Panc1 (cell line): ENCODE measurements at places on chromosomes 1 and 21. TPM values are rescaled to one million over a fixed set of nuclear protein-coding genes. Genes with fewer than 3 reads are reported as not detected.

DNA sequence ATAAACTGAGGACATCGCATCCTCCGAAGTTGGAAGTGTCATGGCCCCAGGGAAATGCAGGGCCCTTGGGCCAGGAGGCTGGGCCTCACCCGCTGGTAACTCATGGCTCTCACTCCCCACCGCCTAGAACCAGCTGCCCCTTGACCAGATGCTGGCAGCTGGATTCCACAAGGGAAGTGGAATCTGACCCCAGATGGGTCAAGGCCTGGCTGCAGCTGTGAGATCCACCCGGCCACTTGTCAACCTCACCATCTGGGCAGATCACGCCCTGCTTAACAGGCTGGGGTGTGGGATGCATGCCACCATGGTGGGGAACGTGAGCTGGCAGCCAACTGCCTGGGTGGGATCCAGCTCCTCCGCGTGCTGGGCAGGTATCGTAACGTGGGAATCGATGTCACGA, 25.5 kb downstream of the KCNAB2 start:
- no peak for DNase-seq

Gene S100A7A
- total RNA-seq = not detected

DNA sequence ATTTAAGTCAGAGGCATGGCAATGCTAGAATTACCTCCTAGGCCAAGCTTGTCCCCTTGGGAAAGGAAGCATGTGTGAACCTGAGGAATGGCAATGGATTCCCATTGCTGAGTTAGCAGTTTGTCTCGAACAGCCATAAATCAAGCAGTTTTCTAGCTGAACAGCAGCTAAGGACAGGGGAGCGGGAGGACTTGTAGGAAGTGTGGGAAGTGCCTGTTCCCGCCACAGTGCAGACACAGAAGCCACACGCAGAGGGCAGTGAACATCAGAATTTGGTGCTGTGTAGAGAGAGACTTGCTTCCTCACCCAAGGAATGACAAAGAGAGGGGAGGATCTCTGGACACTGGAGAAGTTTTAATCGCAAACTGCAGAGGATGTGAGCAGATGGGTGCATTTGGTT, 3.8 kb downstream of the PHGDH start:
- no peak for DNase-seq

Gene SERINC2
- total RNA-seq = 14.0 TPM

Gene IQGAP3
- total RNA-seq = 25.6 TPM

- no peak for DNase-seq
Observed at GRCh38 chr1:230131457-230131856, 64.4 kb downstream of the GALNT2 start.

- DNase-seq = no peak
Observed at GRCh38 chr1:3942416-3943122, 42.5 kb upstream of the C1orf174 start.

Gene AUNIP
- total RNA-seq = 12.2 TPM

DNA sequence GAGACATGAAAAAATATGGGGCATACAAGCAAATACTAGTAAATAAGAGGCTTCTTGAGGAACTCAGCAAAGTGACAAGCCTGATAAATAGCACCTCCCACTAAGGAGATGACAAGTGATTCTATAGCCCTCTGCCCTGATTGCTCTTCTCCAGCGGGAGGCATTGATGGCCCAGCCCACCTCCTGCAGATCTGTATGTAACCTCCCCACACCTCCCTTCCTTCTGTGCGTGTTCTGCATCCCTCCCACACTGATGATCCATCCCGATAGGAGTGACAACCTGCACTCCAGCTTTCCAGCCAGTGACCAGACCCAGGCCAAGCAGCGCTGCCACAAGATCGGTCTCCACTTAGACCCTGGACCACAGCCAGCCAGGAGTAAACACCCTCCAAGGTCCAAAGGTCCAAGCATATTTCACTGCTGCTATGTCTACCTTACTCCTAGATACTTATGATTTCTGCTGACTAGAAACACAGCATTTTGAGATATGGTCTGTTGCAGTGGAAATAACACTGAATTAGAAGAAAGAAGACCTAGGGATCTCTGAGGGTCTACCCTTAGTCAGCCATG, 176.1 kb downstream of the BRINP2 start:
- DNase-seq = no peak

Gene IGSF21
- not detected for total RNA-seq

Gene FMOD
- not detected for total RNA-seq

- DNase-seq = no peak
Observed at GRCh38 chr1:223500560-223501425, 107.6 kb downstream of the CCDC185 start.

DNA sequence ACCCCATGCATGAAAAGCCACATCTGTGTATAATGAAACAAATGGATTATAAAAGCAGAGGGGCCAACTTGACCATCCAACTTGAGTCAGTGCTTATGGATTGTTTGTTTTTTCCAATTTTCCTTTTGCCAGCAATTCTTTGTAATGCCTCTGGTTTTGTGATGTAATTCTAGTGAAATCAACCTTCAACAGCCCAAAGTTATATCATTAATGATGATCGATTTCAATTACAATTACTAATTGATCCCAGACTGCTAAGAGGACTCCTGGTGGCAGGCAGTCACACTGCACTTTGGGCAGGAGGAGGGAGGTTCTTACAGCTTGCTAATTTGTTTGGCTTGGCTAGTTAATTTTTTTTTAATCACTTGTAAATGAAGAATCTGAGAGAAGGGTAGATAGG, 552.3 kb downstream of the NUF2 start:
- no peak for DNase-seq

DNA sequence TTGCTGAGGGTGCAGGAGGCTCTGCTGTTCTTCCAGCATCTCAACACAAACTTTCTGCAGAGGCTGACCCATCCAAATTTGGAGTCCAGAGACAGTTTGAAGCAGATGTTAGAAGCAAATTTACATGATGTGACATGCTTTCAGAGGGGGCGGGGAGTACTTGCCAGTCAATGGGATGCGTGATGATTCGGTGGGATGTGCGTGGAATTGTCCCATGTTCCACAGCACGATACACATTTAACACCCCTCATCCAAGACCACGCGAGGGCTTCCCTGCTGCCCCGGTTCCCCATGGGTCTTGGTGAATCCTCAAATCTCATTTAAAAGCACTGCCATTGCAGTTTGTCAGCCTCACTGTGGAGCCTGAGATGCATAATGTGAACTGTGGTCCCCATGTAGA, 78.6 kb upstream of the TLR5 start:
- no peak for DNase-seq
